ENCODE measurements at places on chromosomes 4 and X.
A peak's percentile ranks its signal among the peaks of the same experiment; 100 is the strongest.

DNA sequence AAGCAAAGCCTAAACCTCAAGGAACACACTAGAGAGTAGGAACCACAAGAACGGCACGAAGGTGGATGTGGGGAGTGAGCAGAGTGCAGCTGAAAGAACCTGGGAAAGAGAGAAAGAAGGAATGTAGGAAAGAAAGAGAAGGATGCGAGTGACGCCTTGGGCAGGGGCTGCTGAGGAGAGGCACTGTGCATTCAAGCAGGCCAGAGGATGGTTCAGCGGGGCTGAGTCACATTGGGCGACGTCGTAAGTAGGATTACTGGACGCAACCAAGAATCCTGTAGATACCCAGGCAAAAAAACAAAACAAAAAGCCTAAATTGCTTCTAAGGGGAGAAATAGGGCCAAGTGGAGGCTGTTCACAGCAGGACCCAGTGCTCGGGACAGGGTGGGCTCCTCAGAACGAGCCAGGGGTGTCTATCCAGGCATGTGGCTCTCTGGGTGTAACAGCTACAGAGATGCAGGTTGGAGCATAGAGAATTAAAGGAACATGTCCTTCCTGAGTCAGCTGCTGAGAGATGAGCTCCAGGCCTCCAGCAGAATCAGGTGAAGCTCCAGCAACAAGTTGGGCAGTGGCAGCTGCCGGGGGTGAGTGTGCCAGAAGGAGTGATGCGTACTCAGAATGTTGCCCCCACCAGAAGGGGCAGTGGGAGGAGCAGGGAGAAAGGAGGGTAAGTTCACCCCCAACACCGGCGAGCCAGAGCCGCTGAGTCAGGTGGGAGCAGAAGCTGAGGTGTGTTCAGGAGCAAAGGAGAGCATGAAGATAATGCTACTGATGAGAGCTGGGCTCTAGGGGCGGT, 38.6 kb downstream of the NELFA start:
- H3K27me3 ChIP-seq = no peaks in the 10 kb centered on the region
- no peak overlapping the region for H3K4me3 ChIP-seq
- no peak overlapping the region for H3K27ac ChIP-seq

- no peaks in the 10 kb centered on the region for H3K4me1 ChIP-seq
- H3K4me3 ChIP-seq = no peak overlapping the region
- H3K27ac ChIP-seq = no peak overlapping the region
- DNase-seq = no peak
- no peaks in the 10 kb centered on the region for H3K27me3 ChIP-seq
- H3K36me3 ChIP-seq = no peaks in the 10 kb centered on the region
Observed at GRCh38 chr4:100278567-100278966, 88.3 kb upstream of the DDIT4L start.

DNA sequence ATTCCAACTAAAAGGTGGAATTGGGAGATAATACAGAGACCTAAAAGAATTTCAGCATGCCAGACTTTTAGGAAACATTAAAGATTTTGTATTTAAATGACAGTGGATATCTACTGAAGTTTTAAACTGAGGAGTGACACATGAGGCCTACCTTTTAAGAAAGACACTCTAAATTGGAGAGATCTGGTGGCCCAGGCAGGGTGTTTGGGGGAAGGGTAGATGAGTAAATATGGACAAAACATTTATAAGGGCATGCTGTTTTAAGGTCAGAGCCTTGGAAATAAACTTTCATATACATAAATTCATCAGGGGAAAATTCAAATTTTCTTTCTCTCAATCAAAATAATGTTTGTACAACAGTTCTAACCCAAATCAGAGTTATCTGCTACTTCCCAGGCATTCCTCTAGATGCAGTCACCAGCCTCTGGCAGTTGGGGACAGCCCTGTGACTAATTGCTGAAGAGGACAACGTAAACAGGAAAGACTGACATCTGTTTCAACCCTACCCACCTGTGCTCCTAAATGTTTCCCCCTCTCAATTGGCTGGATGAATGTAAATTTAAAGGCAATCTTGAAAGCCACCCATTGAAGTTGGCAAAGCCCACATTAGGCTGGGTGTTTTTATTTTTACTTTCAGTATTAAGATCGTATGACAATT, 1646.9 kb upstream of the ADGRL3 start:
- H3K27me3 ChIP-seq = no peaks in the 10 kb centered on the region
- H3K36me3 ChIP-seq = no peaks in the 10 kb centered on the region
- H3K4me1 ChIP-seq = peaks cover 5% of the 10 kb centered on the region
- DNase-seq = peak; percentile 25
- H3K4me3 ChIP-seq = peak overlapping the region; percentile 45

- peak within 1 kb of the TSS; percentile 94 for H3K27ac ChIP-seq
- peak within 1 kb of the TSS; percentile 90 for H3K4me3 ChIP-seq
- peaks cover 35% of the 10 kb centered on the region for H3K4me1 ChIP-seq
- no peaks in the 10 kb centered on the region for H3K27me3 ChIP-seq
- peaks cover 4% of the 10 kb centered on the region for H3K36me3 ChIP-seq
Observed at GRCh38 chrX:12974796-12975669, at the start of gene TMSB4X. TSS of gene TMSB4X (plus strand) at chrX:12975110.

- H3K27ac ChIP-seq = no peak overlapping the region
- no peak for DNase-seq
- no peaks in the 10 kb centered on the region for H3K36me3 ChIP-seq
- H3K4me3 ChIP-seq = no peak overlapping the region
- no peaks in the 10 kb centered on the region for H3K4me1 ChIP-seq
Observed at GRCh38 chr4:183157215-183157614, 58.2 kb downstream of the WWC2 start.

DNA sequence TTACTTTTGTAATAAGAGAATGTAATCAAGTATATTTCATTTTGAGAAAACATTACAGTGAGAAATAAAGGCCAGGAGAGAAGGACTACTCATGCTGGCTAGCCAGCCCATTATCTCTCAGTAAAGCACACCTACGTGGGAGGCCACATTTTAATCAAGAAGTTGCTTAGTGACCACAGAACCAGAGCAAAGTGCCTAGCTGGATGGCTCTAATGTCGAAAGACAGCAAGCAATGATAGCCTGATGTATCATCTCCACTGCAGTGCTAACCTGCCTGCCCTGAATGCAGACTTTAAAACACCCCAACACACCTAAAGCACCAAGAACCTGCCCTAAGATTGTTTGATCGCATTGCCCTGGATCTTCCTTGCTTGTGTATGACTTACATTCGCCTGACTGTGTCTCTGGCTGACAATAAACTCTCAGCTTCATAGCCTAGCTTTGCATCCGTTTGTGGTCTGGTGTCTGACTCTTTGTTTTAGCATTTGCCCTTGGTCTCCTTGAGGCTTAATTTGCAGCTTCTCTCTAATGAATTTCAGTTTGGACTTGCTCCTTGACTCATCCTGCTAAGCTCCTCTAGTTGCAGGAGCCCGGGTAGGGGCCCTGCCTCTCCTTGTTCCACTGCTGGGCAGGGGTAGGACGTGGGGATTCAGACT, 31.4 kb upstream of the SOWAHD start:
- no peaks in the 10 kb centered on the region for H3K36me3 ChIP-seq
- no peaks in the 10 kb centered on the region for H3K4me1 ChIP-seq

DNA sequence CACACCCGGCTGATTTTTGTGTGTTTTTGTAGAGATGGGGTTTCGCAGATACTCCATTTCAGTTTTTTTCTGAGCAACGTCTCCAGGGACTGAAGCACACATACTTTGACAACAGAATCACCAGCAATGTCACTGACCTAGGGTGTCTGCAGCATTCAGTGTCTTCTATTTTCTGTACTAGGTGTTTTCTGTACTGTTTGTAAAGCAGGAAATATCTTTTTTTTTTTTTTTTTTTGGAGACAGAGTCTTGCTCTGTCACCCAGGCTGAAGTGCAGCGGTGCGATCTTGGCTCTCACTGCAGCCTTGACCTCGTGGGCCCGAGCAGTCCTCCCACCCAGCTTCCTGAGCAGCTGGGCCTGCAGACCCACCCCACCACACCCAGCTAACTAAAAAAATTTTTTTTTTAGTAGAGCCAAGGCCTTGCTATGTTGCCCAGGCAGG, 8.9 kb downstream of the ADD1 start:
- no peaks in the 10 kb centered on the region for H3K27me3 ChIP-seq
- no peaks in the 10 kb centered on the region for H3K36me3 ChIP-seq
- H3K4me3 ChIP-seq = no peak overlapping the region
- DNase-seq = no peak

- no peak overlapping the region for H3K4me3 ChIP-seq
- H3K4me1 ChIP-seq = no peaks in the 10 kb centered on the region
- no peak for DNase-seq
- no peaks in the 10 kb centered on the region for H3K27me3 ChIP-seq
- H3K36me3 ChIP-seq = peaks cover 2% of the 10 kb centered on the region
- H3K27ac ChIP-seq = no peak overlapping the region
Observed at GRCh38 chr4:169438057-169438480, 167.3 kb upstream of the SH3RF1 start.

- H3K4me1 ChIP-seq = no peaks in the 10 kb centered on the region
- no peak overlapping the region for H3K27ac ChIP-seq
- H3K36me3 ChIP-seq = no peaks in the 10 kb centered on the region
- H3K4me3 ChIP-seq = no peak overlapping the region
Observed at GRCh38 chr4:35982318-35982717, 262.0 kb downstream of the ARAP2 start.

- H3K4me3 ChIP-seq = no peak overlapping the region
- H3K36me3 ChIP-seq = no peaks in the 10 kb centered on the region
Observed at GRCh38 chr4:171891038-171891437, 77.8 kb downstream of the GALNTL6 start.

DNA sequence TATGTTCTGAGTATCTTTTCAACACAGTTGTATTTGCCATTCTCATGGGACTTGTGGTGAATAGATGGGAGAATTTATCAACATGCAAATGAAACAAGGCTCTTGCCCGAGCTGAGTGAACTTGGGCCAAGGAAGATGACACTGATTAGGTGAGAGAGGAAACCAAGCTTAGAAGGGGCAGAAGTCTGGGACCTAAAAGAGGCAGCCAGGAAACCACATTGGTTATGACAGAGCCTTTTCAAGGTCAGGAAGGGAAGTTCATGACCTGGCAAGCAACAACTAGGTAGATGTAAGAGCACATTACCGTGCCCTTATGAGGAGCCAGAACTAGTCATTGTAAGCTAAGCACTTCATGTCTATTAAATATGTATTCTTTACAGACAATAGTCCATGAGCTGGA, 590.3 kb downstream of the PACRGL start:
- no peak for DNase-seq
- H3K27ac ChIP-seq = no peak overlapping the region
- H3K4me1 ChIP-seq = no peaks in the 10 kb centered on the region

- H3K4me3 ChIP-seq = no peak within 1 kb of the TSS
- peaks cover 4% of the 10 kb centered on the region for H3K27me3 ChIP-seq
- H3K27ac ChIP-seq = no peak within 1 kb of the TSS
- no peak for DNase-seq
- H3K36me3 ChIP-seq = no peaks in the 10 kb centered on the region
- no peaks in the 10 kb centered on the region for H3K4me1 ChIP-seq
Observed at GRCh38 chrX:153401133-153401764, at the start of gene PNMA6E. TSS of gene PNMA6E (minus strand) at chrX:153401350. CDS start at chrX:153398849, 2,501 bp downstream.

DNA sequence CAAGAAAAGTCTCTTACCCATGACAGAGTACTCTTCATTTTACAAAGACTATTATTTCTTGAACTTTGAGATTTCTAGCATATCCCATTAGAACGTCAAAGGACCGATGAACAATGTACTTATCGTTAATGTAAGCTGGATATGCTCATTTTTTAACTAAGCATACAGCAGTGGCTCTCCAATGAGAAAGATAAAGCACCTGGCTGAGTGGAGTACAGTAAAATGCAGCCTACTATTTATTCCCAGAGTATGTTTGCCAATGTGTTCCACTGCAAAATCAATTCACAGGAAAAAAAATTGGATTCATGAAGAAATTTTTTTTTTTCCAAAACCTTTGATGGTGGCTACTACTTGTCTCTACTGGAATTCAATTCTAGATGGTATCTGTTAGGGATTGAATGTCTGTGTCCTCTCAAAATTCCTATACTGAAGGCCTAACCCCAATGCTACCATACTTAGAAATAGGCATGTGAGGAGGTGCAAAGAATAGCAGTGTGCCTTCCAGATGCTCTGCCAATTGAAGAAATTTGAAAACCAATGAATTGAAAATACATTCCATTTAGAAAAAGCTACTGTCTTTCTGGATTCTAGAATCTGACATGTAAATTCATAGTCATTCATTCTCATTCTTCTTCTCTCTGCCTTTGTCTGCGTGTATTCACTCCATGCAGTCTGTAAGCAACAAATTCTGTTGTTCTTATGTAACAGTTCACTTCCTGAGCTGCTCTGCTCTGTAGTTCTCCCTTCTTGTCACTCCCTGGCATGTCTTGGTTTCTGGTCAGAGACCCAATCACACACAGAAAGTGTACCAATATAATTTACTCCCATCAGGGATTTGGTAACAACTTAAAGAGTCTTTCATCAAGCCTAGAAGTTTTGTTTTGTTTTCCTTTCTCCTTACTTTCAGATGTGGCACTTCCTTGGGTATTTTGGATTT, 61.4 kb downstream of the PAPSS1 start:
- no peaks in the 10 kb centered on the region for H3K36me3 ChIP-seq
- DNase-seq = no peak
- H3K27me3 ChIP-seq = no peaks in the 10 kb centered on the region
- no peak overlapping the region for H3K4me3 ChIP-seq
- no peak overlapping the region for H3K27ac ChIP-seq

DNA sequence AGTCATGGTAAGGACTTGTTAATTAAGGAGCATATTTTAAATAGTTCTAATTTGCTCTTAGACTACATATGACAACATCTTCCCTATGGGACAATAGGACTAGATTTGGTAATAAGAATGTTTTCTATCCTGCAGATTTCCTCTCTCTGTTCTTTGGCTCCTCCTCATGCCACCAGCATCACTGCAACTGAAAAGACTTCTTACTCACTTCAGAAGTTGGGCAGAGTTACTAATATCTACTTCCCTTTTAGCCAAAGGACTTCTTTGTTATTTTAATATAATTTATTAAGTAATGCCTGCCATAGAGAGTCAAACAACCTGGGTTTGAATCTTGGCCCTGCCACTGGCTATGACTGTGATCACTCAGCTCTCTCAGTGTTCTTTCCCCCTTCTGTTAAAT, 16.4 kb downstream of the MMAA start:
- no peak overlapping the region for H3K27ac ChIP-seq
- no peak for DNase-seq
- H3K36me3 ChIP-seq = no peaks in the 10 kb centered on the region
- H3K4me1 ChIP-seq = no peaks in the 10 kb centered on the region
- H3K27me3 ChIP-seq = no peaks in the 10 kb centered on the region

- no peaks in the 10 kb centered on the region for H3K4me1 ChIP-seq
- no peaks in the 10 kb centered on the region for H3K27me3 ChIP-seq
- no peak overlapping the region for H3K4me3 ChIP-seq
- DNase-seq = no peak
- H3K27ac ChIP-seq = no peak overlapping the region
Observed at GRCh38 chrX:18368402-18368801, 13.9 kb upstream of the SCML2 start.

- peak; percentile 61 for DNase-seq
- no peaks in the 10 kb centered on the region for H3K4me1 ChIP-seq
- peaks cover 2% of the 10 kb centered on the region for H3K36me3 ChIP-seq
- H3K27me3 ChIP-seq = no peaks in the 10 kb centered on the region
- peak within 1 kb of the TSS; percentile 73 for H3K27ac ChIP-seq
Observed at GRCh38 chrX:101485212-101485949, at the start of gene ARMCX4. TSS of gene ARMCX4 (plus strand) at chrX:101485456. CDS start at chrX:101488590, 3,134 bp downstream.
